BJ (cell line): ENCODE measurements at places on chromosomes 6 and 20.

GRCh38 chr6:125843593-125843992, 52.8 kb downstream of the NCOA7 start:
- DNase-seq: no peak

DNA sequence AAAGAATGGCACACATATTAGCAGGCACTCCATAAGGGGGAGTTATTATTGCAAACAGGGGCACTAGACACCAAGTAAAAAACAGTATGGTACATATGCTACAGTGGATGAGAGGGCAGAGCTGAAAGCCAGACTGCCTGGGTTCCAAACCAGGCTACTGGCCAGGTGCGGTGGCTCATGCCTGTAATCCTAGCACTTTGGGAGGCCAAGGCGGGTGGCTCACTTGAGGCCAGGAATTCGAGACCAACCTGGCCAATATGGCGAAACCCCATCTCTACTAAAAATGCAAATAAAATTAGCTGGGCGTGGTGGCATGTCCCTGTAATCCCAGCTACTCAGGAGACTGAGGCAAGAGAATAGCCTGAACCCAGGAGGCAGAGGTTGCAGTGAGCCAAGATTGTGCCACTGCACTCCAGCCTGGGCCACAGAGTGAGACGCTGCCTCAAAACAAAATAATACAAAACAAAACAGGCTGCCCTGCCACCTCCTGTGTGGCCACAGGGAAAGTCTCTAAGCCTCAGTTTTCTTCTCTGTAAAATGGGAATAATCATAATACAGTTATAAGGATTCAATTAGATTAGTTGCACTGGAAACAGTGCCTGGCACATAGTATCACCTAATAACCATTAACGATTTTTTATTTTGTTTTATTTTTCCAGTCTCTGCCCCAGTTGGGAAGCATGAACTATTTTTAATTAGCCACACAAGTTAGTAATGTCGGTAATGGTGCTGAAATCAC, 7.5 kb upstream of the TTPAL start:
- no peak for DNase-seq

DNA sequence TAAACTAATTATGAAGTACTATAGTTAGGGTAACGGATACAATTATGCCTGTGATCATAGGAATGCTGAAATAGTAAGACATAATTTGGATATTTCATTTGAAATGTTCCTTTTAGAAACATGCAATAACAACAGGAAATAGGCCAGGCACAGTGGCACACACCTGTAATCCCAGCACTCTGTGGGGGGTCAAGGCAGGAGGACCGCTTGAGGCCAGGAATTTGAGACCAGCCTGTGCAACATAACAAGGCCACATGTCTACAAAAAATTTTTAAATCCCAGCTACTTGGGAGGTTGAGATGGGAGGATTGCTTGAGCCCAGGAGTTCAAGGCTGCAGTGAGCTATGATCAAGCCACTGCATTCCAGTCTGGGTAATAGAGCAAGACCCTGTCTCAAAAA, 25.7 kb upstream of the MYO6 start:
- no peak for DNase-seq

DNA sequence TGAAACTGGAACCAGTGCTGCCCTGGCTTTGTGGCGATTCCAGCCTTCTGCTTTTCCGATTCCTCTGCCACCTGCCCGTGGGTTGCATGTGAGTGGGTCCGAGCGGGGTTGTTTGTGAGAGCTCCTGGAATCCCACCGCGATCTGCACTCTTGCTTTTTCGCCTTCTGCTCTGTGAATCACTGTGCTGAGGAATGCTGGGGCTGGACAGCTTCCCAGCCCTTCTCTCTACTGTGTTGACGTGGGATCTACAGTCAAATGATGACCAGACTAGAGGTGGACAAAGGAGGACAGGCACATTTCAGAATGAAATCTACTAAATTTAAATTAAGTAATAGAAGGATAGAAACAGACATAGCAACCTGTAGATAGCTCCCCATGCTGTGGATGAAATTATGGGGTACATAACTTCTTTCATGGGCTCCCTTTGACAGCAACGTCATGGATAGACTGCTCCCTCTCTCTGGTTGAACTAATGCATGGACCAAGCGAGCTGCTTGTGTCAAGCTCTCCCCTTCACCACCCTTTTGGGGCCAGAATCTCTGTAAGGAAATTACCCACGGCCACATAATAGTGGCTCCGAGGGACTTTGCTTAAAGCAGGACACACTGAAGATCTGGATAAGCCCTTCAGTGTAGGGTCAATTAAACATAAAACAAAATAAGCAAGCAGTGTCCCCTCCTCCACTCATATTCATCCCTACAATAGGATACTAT, 2.0 kb downstream of the FNDC1 start:
- DNase-seq: no peak

DNA sequence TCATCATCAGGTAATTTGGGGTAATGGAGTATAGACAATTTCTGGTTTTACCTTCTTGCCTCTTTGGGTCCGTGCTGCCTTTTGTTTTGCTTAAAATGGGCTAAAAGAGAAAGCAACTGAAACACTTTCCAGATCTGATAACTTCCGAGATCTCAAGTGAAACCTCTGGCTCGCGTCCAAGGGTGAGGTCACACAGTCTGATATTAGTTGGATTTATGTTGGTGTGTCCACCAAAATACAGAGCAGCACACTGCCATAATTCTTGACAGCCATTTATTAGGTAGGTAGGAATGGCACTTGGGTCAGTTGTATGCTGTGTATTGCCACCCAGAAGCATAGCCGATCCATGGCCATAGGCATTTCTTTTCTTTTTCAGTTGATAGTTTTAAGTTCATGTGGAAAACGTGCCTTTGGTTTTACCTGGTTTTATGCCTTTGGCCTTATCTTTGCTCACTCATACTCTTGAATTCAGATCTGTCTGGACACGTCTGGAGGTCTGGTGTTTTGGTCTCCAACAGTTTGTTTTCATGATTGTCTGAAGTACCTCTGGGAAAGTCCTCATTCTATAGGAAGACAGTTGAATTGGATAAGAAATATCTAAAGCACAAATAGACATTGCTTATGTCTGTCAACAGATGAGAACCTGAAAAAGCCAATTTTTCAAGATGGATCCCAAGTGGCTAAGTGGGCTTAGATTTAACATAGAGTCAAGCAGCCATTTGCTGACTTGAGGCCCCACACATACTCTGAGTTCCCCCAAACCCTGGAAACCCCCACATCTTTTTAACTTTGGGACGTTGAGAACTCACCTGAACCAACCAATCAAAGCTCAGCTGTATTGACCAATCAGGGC, 320.8 kb downstream of the SOX4 start:
- DNase-seq: no peak

DNA sequence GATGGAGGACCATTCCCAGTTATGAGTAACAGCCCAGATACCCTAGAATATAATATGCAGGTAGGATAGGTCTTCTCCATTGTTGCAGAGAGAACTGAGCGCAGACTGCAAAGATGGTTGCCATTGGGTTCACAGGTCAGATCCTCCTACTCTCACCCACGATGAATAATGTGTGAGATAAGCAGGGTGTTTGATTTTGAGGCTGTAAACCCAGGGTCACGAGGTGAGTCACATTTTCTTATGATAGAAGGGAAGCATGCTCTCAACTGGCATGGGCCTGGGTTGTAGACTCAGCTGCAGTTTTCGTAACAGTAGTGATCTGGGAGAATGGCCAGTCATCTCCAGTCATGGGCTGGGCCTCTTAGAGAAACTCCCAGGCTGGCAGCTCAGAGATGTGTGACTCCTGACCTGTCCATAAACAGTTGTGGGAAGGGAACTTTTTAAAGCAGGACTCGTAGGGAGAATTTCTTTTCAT, 74.2 kb downstream of the CD164 start:
- peak; percentile 7 for DNase-seq

GRCh38 chr6:33789550-33789895, 593 bp upstream of the LEMD2 start:
- DNase-seq: no peak

GRCh38 chr6:114281496-114281895, 61.3 kb downstream of the HS3ST5 start:
- DNase-seq: no peak
